ENCODE measurements at places on chromosomes 2 and 18.

DNA sequence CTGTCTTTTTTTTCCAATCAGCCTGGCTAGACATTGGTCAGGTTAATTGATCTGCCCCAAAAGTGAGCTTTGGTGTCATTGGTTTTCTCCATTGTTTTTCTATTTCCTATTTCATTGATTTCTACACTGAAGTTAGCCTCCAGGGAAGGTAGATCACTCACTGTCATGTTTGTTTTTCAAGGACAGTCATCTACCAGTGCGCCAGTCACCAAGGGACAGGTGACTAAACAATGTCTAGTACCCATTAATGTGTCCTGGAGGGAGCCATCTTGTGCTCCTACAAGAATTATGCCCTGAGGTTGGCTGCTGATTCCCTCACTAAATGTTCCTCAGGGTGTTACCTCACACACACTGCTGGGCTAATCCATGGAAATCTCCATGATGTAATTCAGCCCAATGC lies 17.6 kb upstream of the USP40 start:
- no peak for DNase-seq

DNA sequence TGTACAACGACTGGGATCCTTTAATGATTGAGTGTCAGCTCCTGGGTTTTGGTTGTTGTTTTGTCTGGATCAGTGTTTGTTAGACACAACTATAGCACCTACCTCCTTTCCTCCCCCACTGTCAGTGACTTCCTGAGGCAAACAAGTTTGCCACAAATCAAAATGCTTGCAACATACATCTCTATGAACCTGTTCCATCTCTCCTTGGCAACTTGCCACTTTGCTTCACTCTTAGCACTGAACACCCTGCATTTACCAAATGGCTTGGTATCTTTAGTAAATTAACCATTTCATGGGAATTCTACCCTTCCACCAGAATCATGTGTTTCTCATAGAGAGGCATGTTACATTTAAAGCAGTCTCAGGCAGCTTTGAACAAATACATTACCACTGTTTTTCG lies 301.1 kb upstream of the TANK start:
- DNase-seq: no peak

DNA sequence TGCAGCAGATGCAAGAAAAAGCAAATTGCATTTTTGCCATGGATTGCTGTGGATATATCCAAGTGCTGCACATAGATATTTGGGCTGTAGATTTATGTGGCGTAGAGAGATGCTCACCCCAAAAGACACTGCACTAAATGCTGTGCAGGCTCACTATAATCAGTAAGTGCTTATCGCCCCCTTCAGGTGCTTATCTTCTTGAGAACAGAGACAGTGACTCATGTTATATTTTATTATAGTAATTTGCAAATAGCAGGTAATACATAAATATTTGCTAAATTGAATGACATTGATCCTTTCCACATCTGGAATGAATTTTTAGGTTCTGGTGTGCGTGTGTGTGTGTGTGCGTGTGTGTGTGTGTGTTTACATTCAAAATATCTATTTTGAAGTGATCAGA lies 36.8 kb upstream of the PLEKHM3 start:
- no peak for DNase-seq

DNA sequence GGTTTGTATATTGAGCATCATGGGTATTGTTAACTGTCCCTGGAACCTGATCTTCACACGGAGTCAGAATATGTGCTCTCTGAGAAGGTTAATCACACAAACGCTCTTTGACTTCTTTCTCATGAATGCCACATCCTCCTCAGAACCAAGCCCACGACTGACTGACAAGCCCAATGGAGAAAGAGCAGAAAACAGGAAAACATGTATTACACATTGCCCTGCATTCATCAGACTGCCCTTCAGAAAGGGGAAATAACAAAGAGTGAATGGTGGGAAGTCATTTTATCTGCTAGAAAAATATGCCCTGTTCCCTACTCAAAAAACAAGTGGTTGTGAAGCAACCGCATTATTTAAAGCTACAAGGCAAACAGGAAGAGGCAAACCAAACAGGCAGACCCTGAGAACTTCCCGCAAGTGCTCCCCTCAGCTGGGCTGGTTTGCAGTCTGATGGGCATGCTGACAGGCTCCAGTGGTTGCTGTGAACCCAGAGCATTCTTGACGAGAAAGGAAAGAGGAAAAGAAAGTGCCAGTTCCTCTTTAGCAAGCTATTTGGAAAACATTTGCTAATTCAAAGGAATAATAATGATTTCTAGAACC lies 172.9 kb upstream of the SETBP1 start:
- DNase-seq: peak; percentile 3

- no peak for DNase-seq
Observed at GRCh38 chr2:71067567-71068217, 756 bp upstream of the NAGK start.

DNA sequence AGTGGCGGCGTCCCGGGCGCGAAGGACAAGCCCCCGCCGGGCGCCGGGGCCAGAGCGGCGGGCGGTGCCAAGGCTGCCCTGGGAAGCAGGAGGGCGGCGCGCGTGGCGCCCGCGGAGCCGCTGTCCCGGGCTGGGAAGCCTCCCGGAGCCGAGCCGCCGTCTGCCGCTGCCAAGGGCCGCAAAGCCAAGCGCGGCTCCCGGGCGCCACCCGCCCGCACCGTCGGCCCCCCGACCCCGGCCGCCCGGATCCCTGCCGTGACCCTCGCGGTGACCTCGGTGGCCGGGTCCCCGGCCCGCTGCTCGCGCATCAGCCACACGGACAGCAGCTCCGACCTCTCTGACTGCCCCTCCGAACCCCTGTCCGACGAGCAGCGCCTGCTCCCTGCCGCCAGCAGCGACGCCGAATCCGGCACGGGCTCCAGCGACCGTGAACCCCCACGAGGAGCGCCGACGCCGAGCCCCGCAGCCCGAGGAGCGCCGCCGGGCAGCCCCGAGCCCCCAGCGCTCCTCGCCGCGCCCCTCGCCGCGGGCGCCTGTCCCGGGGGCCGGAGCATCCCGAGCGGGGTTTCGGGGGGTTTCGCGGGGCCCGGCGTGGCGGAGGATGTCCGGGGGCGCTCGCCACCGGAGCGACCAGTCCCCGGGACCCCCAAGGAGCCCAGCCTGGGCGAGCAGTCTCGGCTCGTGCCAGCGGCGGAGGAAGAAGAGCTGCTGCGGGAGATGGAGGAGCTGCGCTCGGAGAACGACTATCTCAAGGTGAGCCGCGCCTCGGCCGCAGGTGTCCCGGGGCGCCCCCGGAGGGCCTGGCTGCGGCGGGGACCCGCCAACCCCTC lies 820 bp downstream of the MTCL1 start:
- peak; percentile 58 for DNase-seq

DNA sequence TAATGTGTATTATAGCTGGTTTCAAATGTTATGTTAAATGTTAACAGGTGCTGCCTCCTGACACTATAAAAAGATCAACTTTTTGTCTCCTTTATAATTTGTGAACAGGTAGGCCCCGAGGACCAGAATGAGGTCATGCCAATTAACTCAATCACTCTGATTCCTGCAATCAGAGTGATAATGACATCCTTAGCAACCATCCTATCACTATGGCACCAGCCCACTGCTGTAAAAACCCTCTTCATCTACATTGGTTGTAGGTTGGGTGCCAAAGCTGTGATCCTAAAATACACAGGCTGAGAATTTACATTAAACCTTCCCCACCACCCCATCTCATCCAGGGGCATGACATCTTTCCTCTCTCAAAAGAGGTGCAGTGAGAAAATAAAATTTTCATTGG lies 103.5 kb downstream of the CPO start:
- DNase-seq: no peak

GRCh38 chr18:3260995-3261372 lies 949 bp upstream of the MYL12B start:
- DNase-seq: no peak

DNA sequence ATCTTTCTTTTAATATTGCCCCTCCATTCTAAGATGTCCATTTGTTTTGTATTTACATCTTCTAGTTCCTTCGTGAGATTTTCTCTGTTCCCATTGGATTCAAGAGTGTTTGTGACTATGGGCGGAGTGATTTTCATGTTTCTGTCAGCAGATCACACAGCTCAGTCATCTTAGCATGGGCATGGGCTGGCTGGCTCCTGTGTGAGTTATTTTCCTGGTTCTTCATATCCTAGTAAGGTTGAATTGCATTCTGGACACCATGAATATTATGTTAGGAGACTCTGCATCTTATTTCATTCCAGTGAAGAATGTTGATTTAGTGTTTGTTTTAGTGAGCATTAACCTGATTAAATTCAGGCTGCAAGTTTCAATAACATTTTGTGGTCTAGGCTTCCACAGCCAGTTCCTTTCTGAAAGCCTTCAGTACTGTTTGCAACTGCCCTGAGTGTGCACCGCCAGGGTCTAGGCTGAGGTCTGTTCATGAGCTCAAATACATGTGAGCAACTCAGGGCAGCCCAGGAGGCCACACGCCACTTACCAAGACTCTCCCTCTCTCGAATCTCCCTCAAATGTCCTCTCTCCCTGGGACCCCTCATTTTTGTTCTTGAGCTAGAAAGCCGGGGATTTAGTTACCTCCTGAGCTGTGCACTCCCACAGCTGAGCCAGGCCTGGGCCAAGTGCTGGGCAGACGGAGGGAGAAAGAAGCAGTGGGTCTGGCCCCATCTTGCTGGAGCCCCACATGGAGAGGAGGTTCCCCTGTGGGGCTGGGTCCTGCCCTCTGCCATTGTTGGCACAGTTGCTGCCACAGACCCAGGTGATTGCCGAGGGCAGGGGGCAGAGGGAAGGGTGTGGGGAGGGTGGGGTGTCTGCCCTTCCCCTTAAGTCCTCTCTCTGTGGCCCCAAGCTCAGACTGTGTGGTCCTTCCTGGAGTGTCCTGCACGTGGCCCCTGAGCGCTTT lies 145.9 kb downstream of the RTP5 start:
- DNase-seq: no peak

GRCh38 chr2:134238371-134238770 lies 15.5 kb upstream of the MGAT5 start:
- DNase-seq: no peak

DNA sequence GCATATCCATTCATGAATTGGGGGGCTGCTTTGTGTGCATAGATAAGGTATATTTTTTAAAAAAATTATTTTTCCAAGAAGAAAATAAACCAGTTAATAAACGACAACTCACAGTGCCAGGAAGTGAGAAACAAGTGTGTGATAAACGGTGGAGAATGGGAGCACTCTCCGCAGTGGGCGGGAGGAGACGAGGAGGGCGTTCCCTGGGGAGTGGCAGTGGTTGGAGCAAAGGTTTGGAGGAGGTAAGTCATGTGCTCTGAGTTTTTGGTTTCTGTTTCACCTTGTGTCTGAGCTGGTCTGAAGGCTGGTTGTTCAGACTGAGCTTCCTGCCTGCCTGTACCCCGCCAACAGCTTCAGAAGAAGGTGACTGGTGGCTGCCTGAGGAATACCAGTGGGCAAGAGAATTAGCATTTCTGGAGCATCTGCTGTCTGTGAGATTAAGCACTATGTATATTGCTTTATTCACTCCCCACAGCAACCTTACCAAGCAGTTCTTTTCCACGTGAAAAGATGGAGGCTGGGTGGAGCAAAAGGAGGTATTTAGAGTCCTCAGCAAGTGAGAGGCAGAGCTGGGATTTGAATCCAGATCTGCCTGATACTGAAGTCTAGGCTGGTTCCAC lies 27.0 kb upstream of the CASP8 start:
- peak; percentile 61 for DNase-seq

DNA sequence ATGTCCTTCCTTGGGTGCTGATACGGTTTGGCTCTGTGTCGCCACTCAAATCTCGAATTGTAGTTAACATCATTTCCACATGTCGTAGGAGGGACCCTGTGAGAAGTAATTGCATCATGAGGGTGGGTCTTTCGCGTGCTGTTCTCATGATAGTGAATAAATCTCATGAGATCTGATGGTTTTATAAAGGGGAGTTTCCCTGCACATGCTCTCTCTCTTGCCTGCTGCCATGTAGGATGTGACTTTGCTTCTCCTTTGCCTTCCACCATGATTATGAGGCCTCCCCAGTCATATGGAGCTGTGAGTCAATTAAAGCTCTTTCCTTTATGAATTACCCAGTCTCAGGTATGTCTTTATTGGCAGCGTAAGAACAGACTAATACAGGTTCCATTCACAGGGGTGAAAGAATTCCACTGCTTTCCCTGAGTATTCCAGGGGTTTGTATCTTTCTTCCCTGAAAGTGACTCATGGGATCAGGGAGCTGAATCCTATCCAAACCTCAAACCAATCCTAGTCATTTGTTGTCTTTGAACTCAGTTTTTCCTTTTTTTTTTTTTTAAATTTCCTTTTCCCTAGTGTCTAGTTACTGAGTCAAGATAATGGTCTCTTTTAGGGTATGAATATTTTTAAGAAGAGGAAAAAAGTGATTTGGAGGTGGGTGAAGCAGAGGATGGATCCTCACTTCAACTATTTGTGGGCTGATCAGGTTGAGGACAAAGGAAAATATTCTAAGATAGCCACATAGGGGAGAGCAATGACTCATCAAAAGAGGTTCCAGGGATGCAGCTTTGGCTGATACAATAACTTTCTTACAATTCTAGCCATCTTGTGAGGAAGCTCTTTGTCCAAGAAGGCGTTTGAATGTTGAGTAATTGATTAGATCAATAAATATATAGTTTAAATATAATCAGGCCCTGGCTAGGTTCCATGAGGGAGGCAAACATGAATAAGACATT lies 19.5 kb upstream of the KCNE4 start:
- no peak for DNase-seq

GRCh38 chr2:14773696-14774095 lies 141.2 kb downstream of the LRATD1 start:
- DNase-seq: no peak

- no peak for DNase-seq
Observed at GRCh38 chr18:48813833-48814489, 136.8 kb downstream of the SMAD7 start.

DNA sequence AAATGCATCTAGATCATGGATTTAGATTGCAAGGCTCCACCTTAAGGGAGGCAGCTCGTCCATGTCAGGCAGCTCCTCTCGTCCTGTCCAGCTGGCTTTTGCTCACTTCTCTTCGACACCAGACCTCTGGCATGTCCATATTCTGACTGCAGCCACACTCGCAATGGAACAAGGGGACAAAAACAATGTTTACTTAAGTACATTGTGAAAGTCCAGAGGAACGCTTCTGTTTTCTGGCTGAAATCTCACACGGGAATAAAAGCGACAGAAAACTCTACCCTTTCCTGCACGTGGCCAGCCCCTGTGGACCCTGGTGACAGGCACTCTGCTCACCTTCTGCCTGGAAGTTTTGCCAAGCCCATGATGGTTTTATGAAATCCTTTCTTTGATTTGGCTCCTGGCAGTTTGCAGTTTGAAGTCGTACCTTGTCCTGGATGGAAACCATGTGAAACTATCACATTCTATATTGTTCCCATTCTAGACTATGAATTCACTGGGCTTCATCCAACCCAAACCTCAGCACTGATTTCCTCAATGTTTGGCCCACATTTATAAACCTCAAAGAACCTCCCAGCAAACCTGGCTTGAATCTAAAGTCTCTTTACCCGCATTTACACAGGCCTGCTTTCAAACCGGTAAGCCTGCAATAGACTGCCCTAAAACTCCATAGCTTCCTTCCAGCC lies 134.3 kb upstream of the PIEZO2 start:
- no peak for DNase-seq

DNA sequence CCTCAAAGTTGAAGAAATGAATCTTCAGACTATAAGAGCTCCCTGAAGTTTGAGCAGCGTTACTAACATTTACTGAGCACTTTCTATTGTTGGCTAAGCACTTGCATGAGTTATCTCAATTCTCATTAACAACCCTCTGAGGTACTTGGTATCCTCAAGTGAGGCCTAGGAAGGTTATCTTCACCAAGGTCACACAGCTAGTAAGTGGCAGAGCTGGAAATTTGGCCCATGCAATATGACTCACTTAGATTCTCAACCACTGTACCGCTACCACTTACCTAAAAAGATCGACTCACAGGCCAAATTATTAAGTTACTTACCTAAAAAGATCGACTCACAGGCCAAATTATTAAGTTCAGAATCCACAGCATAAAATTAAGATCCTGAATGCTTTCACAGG lies 8.7 kb upstream of the METAP1D start:
- DNase-seq: no peak

Measured in stimulated activated effector memory CD8-positive, alpha-beta T cell treated with anti-CD3 and anti-CD28 coated beads, Interleukin-12 subunit alpha, Interleukin-12 subunit beta, amount 100 ng/mL, for 72 hours (primary cell).